ENCODE measurements at places on chromosomes 6 and 20. TPM values are rescaled to one million over a fixed set of nuclear protein-coding genes. Genes with fewer than 3 reads are reported as not detected.

DNA sequence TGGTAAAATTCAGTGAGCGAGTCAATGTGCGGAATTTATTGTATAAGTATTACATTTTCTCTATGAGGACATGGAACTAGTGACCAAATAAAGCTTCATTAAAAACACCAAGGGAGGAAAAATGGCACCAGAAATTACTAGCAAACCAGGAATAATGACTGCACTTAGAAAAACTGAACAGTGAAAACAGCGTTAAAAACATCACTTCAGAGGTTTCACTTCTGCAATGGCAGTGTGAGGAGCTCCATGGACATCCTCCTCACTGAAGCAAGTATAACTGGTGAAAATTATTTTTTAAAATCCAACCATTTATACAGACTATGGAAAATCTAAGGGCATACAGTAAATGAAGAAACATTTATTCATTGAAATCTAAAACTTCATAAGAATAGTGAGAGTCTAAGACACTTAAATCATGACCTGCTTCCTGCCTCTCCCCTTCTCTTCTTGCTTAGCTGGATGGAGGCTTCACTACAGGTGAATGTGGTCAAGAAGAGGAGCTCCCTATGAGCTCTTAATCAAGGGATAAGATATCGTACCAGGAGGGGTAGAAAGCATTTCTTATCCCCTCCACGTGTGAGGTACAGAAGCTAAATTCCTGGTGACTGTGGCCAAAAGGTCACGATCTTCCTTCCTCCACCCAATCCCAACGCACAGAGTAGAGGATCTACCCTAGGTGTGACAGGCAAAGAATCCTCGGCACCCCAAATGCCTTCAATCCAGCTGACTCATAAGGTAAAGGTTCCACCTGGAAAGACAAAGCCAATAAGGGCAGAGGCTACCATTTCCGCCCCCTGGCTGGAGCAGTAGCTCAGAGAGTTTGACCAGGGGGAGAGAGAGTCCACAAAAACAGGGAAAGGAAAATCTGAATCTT lies 12.3 kb upstream of the ASF1A start:
- H3K4me1 ChIP-seq: no peaks in the 10 kb centered on the region
- DNase-seq: no peak
- no peak overlapping the region for H3K4me3 ChIP-seq
- H3K27me3 ChIP-seq: no peaks in the 10 kb centered on the region
- no peak overlapping the region for H3K27ac ChIP-seq

DNA sequence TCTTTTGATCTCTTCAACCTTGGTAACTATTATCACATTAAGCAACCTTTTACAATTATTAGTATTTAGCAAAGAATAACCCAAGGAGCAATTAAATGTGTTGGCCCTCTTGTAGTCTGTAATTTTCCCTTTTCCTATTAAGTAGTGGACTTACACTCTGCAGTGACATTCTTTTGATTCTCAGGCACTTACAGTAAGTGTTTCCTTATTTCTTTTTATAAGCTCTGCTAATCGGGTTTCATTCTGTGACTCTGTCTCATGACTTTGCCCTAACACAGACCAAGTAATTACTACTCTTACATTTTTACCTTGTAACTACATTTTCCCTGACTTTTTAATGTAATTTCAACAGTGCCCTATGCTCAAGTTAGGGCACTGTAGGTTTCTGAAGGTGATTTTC lies 104.0 kb upstream of the EPHA7 start:
- no peaks in the 10 kb centered on the region for H3K36me3 ChIP-seq
- DNase-seq: no peak
- no peaks in the 10 kb centered on the region for H3K4me1 ChIP-seq
- H3K4me3 ChIP-seq: no peak overlapping the region
- no peak overlapping the region for H3K27ac ChIP-seq

DNA sequence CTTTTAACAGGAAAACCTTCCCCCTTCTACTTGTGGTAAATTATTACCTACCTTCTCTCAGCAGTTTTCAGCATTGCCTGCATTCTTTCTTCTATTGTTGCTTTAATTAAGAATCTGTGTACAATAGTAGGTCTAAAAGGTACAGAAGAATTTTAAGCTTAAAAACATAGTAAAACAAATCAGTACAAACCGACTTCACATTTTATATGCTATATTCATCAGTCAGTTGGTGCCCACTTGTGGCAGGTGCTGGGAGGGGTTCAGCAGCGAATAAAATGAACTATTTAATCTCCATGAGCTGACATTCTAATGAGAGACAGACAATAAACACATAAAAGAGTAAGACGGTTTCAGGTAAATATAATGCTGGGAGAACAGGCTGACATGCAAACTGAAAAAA lies 73.4 kb upstream of the FBXO30 start:
- H3K27ac ChIP-seq: no peak overlapping the region
- peaks cover 9% of the 10 kb centered on the region for H3K36me3 ChIP-seq
- no peak for DNase-seq

The MYBL2 gene
- 191 TPM for total RNA-seq

- no peak overlapping the region for H3K4me3 ChIP-seq
- peaks cover 35% of the 10 kb centered on the region for H3K4me1 ChIP-seq
- no peaks in the 10 kb centered on the region for H3K27me3 ChIP-seq
- no peak overlapping the region for H3K27ac ChIP-seq
These were observed 189.4 kb upstream of the ECI2 start for GRCh38 chr6:4324746-4325145.

DNA sequence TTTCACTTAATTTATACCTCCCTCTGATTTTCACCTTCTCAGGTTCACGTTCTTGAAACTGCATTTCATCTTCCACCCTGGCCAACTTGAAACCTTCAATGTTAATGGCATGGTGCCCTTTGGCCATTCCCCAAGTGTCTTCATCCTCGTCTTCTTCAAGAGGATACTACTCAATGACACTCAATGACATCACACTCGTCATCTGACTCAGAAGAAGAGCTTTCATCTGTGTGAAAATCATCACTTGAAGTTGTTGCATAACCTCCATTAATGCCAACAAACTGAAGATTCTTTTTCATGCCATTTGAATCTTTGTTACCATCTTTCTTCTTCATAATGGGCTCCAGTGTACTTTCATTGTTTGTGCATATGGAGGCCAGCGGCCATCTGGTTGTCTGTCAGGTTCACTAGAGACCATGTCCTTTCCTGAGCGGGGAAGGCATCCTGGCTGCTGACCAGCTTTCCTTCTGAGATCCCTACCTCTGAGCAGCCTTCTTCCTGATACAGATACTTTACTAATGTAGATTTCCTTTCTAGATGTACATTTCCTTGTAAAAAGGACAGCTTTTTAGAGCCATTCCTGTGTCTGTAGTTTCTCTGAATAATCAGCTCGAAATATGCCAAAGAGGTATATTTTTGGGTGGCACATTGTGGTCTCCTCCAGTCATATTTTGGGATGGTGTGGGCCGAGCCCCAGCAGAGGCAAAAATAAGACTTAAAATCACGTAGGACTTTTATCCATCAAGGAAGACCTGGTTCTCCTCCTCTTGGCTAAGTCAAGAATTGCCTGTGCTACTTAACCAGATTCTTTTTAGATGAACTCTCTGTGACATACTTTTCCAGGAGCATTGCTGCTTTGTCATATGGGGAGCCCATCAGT lies 21.3 kb downstream of the TRMT6 start:
- no peak for DNase-seq
- 0 out of 2 replicates have a peak, but pooled peaks cover 4% of the 10 kb centered on the region for H3K27me3 ChIP-seq
- H3K4me1 ChIP-seq: no peaks in the 10 kb centered on the region
- no peak overlapping the region for H3K4me3 ChIP-seq
- no peak overlapping the region for H3K27ac ChIP-seq
- no peaks in the 10 kb centered on the region for H3K36me3 ChIP-seq

DNA sequence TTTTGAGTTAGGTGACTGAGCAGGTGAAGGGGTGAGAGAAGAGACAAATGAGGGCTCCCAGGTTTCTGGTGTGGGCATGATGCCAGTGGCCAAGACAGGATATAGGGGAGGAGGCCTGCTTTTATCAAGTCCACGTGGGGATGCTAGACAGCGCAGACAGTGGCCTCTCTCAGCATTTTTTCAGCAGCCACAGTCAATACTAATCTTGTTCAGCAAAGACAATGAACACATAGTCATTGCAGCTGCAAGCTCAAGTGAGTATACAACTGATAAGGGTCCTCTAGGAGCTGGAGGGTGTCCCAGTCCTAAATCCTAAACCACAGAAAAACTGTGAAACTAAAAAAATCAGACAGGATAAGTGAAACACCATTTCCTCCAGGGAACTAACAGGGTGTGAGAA lies 48.6 kb downstream of the UQCC1 start:
- H3K36me3 ChIP-seq: peaks cover 43% of the 10 kb centered on the region
- no peak for DNase-seq
- no peak overlapping the region for H3K4me3 ChIP-seq

DNA sequence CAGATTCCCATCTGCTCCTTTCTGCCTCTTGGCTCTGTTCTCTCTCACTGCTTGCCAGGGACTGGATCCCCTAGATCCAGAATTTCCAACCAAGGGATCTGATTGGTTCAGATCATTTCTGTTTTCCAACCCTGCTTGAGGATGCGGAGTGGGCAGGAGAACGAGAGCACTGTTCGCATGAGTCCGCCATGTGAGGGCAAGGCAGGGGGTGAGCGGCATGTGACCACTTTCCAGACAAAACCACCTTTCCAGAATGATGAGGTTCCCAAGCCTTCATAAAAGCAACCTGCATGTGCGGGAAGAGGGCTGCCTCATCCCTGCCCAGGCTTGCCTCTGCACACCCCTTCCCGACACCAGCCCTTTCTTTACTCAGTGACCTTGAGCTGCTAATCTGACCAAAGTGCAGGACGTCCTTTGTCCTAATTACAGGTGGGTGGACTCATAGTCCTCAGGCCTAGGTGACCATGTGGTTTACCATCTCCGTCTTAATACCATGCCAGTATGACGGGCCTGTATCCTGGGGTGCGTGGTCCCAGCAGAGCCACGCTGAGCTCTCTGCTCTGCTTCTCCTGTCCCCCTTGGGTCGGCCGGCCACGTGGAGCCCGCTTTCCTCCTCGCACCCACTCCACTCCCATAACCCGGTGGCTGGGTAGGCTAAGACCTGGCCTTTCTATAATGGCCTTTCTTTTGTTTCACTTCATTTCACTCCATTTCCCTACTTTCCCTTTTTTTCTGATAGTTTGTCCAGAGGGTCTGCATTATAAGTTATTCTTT lies 14.4 kb downstream of the NQO2 start:
- H3K36me3 ChIP-seq: peaks cover 9% of the 10 kb centered on the region
- no peaks in the 10 kb centered on the region for H3K4me1 ChIP-seq
- no peaks in the 10 kb centered on the region for H3K27me3 ChIP-seq
- DNase-seq: no peak
- H3K27ac ChIP-seq: no peak overlapping the region
- no peak overlapping the region for H3K4me3 ChIP-seq

DNA sequence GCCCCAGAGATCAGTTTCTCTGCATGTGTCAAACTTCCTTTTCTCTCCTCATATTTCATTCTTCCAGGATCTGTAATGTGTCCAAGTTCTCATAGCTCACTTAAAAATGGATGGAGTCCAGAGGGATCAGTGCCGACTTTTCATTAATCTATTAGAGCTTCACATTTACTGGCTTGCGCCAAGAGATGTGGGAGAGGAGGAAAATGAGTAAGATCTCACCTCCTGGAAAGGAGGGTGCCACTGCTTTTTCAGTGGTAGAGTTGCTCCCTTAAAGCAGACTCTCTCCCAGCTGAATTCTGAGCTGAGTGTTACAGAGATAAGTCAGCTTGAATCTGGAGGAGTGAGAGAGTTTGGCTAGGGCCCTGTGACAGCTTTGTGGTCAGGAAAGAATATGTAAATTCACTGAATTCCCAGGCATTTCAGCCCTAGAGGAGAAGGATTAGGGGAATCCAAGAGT lies 175.9 kb downstream of the SOX4 start:
- no peaks in the 10 kb centered on the region for H3K36me3 ChIP-seq
- peak overlapping the region; percentile 31 for H3K4me3 ChIP-seq
- peaks cover 9% of the 10 kb centered on the region for H3K4me1 ChIP-seq
- peak overlapping the region; percentile 39 for H3K27ac ChIP-seq
- peak; percentile 61 for DNase-seq
- H3K27me3 ChIP-seq: no peaks in the 10 kb centered on the region

GRCh38 chr20:41497186-41497895 lies 120.8 kb downstream of the CHD6 start:
- no peak overlapping the region for H3K27ac ChIP-seq
- DNase-seq: no peak
- no peaks in the 10 kb centered on the region for H3K27me3 ChIP-seq
- H3K36me3 ChIP-seq: peaks cover 32% of the 10 kb centered on the region

DNA sequence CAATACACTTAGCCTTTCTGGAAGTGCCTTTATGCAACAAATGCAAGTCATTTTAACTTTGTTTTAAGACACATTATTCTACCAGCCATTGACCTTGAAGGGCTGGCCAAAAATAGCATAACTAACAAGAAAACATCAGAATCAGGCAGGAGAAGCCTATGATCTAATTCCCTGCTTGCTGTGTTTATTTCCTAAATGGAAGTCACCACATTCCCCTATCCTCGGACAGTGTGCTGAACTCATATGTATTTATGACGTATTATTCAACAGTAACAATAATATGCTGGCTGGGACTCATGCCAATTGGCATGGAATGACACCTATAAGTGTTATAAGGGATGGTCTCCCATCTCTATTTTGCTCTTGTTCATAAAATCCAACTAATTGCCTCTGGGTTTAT lies 140.7 kb downstream of the MAP3K7 start:
- H3K4me3 ChIP-seq: no peak overlapping the region
- H3K36me3 ChIP-seq: no peaks in the 10 kb centered on the region
- no peaks in the 10 kb centered on the region for H3K4me1 ChIP-seq
- no peaks in the 10 kb centered on the region for H3K27me3 ChIP-seq
- no peak overlapping the region for H3K27ac ChIP-seq

DNA sequence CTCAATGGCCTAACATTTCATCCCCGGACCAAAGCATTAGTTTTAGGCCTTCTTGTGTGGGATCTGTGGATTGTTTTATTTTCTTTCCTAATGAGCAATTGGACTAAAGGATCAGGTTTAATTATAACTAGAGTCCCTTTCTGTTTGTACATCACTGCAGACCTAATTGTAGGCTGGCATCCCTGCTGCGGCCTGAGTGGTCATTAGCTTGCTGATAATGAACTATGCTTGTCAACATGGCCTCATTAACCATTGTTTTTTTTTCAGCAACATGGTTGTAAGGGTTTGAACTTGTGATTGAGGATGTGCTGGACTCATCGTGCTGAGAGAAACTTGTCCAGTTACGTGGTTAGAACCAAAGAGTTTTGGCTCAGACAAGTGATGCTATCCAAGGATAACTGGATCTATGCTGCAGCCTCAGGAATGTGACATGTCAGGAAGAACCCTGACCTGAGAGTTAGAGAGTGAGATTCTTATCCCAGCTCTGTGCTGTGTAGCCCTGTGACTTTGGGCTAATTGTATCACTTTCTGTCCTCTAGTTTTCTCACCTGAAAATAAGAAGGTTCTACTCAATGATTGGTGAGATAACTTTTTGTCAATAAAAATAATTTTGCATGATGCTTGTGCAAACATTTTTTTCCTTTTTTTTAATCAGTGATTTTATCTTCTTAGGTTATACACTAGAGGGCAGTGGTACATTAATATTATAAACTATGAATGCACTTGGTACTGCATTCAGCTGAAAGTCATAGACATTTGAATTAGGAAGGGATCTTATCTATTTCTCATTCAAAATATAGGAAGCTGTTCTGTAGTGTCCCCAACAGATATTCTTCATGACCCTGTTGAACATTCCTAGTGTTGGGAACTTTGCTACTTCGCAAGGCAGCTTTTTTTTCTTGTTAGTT lies 140.9 kb downstream of the RNF144B start:
- no peaks in the 10 kb centered on the region for H3K36me3 ChIP-seq
- no peaks in the 10 kb centered on the region for H3K4me1 ChIP-seq
